AG09319 (cell line): ENCODE measurements at places on chromosomes 6 and 20.

- no peak for DNase-seq
These were observed 6.9 kb downstream of the LAMA2 start for GRCh38 chr6:128889870-128890269.

DNA sequence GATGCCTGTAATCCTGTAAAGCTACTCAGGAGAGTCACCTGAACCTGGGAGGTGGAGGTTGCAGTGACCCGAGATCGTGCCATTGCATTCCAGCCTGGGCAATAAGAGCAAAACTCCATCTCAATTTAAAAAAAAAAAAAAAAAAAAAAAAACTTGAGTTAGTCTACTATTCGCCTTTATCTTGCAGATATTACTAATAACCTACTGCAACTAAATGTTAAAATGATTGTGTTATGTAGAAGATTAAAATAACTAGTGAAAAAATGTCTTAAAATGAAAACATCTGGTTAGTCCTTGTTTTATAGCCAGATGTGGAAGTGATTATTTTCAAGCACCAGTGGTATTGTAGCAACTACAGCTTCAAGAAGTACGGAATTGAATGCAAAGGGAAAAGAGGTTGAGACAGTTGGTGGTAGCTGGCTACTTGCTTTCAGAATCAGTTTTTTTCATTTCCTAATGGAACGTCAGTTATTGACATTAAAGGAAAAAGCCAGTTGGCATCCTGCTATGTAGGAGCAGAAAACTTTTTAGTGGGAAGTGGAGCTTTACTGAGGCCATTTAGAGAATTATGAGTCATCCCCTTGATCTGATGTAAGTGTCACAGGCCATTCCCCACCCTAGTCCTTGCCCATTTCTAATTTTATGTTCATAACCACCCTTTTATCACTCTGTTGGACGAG, 43.8 kb upstream of the DYNLRB1 start:
- DNase-seq, result peak; percentile 52

DNA sequence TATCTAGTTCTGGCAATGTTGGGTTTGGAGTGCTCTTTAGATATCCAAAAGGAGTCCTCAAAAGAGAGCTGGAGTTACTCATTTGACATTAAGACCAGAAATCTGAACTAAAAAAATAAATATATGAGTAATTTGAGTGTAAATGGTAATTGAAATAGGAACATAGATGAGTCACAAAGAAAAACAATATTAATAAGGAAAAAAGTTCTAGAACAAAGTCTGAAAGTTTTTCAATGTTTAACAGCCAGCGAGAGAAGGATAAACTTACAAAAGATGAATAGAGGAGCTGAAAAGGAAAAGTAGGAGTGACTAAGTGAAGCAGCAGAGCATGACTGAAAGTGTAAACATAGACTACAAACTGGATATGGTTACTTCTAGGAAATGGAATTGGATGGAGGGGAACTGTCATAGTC, 46.8 kb downstream of the EPM2A start:
- peak; percentile 16 for DNase-seq

DNA sequence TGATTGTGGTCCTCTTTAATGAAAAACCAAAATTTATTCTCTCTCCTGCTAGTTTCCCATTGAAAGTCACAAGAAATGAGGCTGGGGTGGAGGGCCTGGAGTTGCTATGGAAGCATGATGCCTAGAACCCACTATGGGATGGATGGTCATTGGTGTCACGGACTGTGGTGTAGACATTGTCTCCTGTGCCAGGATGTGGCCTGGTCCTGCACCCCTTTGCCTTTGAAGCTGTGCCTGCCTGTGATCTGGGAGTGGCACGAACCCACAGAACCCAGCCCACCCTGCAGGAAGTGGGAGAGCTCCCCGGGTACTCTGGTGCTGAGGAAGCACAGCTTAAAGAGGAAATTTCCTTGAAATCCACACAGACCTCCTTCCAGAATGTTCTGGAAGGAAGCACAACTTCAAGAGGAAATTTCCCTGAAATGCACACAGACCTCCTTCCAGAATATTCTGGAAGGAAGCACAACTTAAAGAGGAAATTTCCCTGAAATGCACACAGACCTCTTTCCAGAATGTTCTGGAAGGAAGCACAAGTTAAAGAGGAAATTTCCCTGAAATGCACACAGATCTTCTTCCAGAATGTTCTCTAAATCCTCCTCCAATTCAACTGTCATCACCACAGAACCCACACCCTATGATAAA, 105.6 kb downstream of the CDH26 start:
- DNase-seq, result no peak

- no peak for DNase-seq
These were observed 296.2 kb downstream of the GRIK2 start for GRCh38 chr6:101689695-101690094.

GRCh38 chr6:105522626-105523322, 119.9 kb upstream of the PREP start:
- no peak for DNase-seq

GRCh38 chr6:168208402-168208801, 111.2 kb downstream of the DACT2 start:
- no peak for DNase-seq

- DNase-seq, result no peak
These were observed 12.2 kb downstream of the DLL1 start for GRCh38 chr6:170278743-170279094.

DNA sequence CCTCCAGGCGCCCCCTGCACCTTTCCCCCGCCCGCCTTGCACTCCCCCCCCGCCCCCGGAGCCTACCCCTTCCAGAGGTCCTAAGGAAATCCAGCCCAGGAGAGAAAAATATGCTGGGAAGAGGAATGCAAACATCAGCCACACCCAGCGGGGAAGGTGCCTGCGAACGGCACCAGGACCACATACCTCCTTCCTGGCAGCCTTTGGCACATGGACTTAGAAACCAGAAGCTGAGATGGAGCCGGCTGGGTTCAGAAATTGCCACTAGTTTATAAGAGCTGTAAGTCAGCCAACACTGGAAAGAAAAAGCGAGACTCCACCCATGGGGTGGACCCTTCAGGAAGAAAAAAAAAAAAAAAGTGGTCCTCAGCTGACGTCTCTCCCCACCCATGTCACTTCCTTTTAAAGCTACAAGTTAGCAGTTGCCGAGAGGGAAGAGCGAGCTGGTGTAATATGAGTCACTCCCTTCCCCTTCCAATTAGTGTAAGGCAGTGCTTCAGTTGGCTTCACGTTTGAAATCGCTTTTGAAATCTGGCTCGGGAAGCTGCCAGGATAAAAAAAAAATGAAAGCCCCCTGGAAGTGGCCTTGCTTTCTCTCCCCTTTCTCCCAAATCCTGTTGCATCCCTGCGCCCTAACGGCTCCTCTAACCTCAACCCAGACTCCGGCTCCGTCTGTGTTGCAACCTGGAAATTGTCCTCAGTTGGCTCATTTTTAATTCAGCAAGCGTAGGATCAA, at the start of gene AGPAT4:
TSS of gene AGPAT4 (minus strand) at position 310 of the 736 bp plus-strand sequence. CDS start 41,848 bp downstream, outside the sequence.
- DNase-seq, result peak; percentile 95

- DNase-seq, result no peak
These were observed 152.6 kb upstream of the PRND start for GRCh38 chr20:4569092-4569491.

GRCh38 chr6:157830354-157831017, 7.4 kb downstream of the SNX9 start:
- DNase-seq, result no peak

DNA sequence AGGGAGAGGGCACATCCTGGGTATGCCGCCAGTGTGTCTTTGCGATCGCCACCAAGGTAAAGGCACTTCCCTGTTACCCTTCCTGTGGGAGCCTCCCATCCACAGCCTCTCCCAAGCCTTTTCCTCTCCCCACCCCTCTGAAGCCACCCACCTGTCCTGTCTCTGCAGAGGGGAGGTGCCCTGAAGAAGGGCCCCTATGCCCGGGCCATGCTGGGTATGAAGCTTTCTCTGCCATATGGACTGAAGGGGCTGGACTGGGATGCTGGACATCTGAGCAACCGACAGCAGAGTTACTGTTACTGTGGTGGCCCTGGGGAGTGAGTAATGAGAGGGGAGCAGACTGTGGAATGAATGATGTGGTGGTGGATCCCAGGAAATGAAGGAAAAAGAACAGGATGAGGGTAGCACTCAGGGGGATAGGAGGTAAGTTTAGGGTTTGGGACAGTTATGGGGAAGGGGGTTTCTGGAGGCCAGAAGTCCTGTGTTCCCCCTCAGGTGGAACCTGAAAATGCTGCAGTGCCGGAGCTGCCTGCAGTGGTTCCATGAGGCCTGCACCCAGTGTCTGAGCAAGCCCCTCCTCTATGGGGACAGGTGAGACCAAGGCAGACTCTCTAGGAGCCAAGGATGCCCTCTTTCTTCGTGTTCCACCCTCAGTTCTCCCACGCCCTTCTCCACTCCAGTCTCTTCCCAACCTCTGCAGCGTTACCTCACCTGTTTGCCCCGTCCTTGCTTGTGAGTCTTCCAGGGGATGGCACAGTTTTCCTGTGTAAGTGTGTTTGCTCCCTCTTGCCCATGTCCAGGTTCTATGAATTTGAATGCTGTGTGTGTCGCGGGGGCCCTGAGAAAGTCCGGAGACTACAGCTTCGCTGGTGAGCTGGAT, 2.7 kb downstream of the PHF1 start:
- no peak for DNase-seq

GRCh38 chr6:26249707-26249956, 115.4 kb upstream of the BTN3A2 start:
- DNase-seq, result no peak

DNA sequence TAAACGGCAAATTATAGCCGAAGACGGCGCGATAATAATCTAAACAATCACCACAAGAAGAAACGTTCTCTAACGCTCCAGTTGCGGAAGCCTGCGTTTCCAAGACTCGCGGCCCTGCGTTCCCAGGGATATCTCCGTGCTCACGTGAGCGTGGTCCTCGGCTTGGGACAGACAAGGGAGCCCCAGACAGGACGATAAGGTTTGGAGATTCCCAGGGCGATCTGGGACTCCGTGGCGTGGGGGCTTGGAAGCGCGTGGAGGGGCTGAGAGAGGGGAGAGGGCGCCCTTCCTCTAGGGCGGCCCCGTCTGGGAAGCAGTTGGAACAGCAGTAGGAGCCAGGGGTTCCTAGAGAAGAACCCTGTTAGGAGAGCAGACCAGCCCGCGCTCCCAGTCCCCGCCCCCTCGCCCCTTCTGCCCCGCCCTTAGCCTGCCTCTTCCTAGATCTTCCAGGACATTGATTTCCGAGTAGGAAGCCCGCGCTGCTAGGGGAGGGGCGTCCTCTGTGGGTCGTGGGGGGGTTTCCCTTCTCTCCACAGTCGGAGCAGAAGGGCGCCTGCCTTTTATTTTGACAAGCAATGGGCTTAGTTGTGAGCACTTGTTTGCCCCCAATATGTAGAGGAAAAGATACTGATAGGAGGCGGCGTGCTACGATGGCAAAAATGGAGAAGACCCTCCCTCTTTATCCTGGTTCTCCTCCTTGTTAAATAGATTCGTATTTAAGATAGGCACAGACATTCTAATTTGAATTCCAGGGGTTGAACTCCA, 10.6 kb downstream of the NRN1 start:
- no peak for DNase-seq

DNA sequence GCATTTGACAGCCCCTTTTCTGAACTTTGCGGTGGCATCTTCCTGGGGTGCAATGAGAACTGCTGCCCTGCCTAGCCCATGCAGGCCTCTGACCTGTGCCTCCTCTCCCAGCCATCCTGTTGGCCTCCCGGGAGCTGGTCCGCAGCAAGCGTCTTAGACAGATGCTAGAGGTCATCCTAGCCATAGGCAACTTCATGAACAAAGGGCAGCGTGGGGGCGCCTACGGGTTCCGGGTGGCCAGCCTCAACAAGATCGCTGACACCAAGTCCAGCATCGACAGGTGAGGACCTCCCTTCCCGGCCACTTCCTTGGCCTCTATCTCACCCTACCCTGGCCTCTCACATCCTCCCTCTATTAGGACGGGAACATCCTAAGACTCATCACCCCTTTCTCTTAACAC, 37.6 kb downstream of the MOCS1 start:
- no peak for DNase-seq

DNA sequence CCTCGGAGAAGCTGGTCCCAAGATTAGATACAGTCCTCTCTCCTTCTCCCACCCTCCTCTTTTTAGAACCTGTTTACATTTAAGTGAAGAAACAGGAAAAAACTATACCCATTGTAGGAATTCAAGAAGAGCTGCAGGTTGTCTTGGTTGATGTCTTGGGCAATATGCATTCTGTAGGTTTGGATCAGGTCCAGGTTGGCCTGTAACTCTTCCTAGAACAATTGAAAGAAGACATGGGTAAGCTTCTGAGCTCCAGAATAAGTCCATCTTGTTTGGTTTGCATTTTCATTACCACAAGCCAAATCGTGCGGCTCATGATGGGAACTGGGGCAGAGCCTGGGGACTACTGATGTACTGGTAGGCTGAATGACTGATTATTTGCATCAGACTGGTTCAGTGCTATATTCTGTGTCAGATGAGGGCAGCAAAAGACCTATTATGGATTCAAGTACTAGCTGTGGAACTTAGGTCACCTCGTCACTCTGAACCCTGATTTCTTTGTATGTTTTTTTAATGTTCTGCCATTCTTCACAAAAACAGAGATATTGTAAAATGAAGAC, 20.3 kb upstream of the SLA2 start:
- DNase-seq, result no peak

DNA sequence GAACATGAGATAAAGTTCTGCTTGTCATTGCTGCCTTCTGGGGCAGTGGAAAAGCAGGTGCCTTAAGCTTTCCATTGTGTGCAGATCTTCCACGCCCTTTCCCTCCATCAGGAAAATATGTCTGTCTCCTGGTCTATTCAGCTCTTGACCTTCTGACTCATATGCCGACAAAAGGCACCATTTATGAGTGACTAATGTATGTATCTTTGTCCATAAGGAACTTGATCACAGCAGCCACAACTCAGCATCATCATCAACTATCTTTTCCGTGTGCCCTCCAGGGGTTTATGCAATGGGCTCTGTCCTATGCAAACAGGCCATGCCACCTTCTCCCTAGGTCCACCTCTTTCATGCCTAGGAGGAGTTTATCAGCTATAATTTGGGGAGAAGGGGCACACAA, 102.7 kb upstream of the QKI start:
- no peak for DNase-seq

DNA sequence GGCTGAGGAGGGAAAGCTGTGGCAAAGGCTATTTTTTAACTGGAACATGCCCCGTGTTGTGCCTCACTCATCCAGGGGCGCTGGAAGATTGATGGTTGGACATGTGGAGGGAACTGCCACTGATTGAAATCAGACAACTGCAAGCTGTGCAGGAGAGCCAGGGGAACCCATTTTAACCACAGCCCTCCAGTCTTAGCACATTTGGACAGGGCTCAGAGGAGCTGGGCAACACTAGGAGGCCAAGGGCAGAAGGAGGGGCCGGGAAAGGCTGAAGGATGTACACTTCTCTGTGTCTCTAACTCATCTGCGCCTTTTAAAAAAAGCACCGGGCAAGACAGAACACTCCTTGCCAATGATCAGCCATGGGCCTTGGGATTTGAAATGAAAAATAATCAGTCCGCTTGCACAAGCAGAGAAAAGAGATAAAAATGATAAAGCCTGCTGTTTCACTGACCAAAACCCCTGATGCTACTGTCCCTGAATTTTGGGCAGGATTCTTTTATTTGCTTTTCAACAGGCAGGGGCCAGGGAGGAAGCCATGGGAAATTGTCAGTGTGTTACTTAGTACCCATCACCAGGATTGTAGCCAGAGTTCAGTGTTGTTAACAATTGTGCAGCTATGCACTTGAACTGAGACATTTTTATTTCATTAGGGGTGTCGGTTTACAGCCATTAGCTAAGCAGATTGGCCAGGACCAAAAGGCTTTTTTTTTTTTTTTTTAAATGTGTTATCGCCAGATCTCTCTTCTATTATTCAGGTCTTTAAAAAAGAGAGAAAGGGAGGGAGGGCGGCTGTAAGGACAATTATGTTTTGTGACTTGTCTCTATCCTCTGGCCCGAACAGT, 109.3 kb upstream of the EYA4 start:
- DNase-seq, result no peak

GRCh38 chr6:89840538-89840937, 10.9 kb downstream of the CASP8AP2 start:
- no peak for DNase-seq
